ENCODE measurements at places on chromosomes 12 and 14. TPM values are rescaled to one million over a fixed set of nuclear protein-coding genes. Genes with fewer than 3 reads are reported as not detected.

- H3K4me3 ChIP-seq: no peak overlapping the region
- no peak overlapping the region for H3K27ac ChIP-seq
- H3K27me3 ChIP-seq: no peaks in the 10 kb centered on the region
- DNase-seq: no peak
Observed at GRCh38 chr12:24014915-24015832, 65.7 kb upstream of the SOX5 start.

- H3K4me3 ChIP-seq: no peak overlapping the region
- DNase-seq: no peak
- H3K27ac ChIP-seq: no peak overlapping the region
- H3K27me3 ChIP-seq: no peaks in the 10 kb centered on the region
Observed at GRCh38 chr12:101521136-101521535, 46.0 kb downstream of the SPIC start.

- H3K27me3 ChIP-seq: no peaks in the 10 kb centered on the region
- no peak overlapping the region for H3K4me3 ChIP-seq
- no peaks in the 10 kb centered on the region for H3K36me3 ChIP-seq
- no peak overlapping the region for H3K27ac ChIP-seq
Observed at GRCh38 chr14:54138024-54138353, 181.4 kb upstream of the BMP4 start.

The DHRS2 gene
- not detected for total RNA-seq

GRCh38 chr14:105082703-105083102 is 17.5 kb upstream of the GPR132 start:
- no peaks in the 10 kb centered on the region for H3K36me3 ChIP-seq
- no peaks in the 10 kb centered on the region for H3K27me3 ChIP-seq
- no peak for DNase-seq
- no peak overlapping the region for H3K4me3 ChIP-seq

DNA sequence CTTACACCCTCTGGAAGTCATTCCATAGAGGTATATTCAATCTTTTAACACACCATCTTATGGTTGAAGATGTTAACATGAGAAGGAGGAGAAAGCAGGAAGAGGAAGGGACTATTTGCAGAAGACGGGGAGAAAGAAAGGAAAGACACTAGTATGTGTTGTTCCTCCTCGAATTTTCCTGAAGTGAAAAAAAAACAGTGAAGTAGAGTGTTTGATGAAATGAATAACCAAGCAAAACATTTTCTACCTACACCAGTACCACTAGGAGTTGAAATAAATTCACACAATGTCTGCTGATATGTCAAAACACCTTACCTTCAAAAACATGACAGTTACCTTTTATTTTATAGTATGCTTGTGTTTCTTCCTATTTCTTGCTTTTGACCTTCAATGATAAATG is 1.4 kb upstream of the CNOT2 start:
- H3K36me3 ChIP-seq: peaks cover 21% of the 10 kb centered on the region
- no peak overlapping the region for H3K4me3 ChIP-seq
- no peak for DNase-seq
- H3K4me1 ChIP-seq: no peaks in the 10 kb centered on the region
- no peaks in the 10 kb centered on the region for H3K27me3 ChIP-seq
- peak overlapping the region; percentile 94 for H3K27ac ChIP-seq
